ENCODE measurements at places on chromosomes 11 and 22. TPM values are rescaled to one million over a fixed set of nuclear protein-coding genes. Genes with fewer than 3 reads are reported as not detected.

DNA sequence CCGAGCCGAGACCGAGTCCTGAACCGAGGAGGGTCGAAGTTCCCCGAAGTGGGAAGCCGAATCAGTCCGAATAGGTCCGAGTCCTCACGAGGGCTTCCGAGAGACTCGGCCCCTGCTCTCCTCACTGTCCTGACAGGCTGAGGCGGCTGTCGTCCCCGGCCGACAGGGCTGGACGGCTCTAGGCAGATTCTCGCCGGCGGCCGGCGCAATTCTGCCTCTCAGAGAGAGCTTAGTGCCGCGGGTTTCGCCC, 191 bp upstream of the DEAF1 start:
- no peak for DNase-seq

- no peak for DNase-seq
Observed at GRCh38 chr11:9596926-9597464, 23.5 kb downstream of the WEE1 start.

DNA sequence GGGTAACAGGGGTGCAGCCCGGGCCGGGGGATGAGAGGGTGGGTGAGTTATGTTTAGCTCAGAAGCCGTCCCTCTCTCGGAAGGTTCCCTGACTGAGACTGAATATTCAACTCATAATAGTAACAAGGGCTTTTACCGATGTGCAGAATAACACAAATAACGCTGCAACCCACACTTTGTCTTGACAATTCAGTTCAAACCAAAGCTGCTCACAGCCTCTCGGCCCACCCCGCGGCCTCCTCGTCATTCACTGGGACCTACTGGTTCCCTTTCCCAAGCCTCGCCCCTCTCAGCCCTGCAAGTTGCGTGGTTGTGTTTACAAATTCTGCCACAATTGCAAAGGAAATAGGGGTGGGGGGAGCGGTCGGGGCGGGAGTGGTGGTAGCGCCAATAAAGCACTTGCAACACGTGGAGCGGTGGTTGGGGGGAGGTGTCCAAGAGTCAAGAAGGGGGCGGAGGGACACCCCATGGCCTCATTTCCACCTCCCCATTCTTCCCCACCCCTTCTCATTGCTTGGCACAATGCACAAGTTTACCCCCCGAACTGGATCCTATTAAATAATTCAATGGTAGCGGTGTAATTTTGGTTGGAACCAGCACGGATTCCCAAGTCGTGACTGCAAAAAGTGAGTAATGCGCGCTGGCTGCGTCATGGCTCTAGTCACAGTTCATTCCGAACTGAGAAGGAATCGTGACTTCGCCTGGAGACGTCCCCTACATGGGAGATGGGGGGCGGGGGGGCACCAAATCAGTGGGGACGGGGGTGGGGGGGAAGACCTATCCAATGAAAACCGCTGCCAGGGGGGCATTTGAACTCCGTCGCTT, 102.0 kb upstream of the HSD17B12 start:
- DNase-seq, result no peak

Gene SLC22A25
- polyA plus RNA-seq, result not detected

DNA sequence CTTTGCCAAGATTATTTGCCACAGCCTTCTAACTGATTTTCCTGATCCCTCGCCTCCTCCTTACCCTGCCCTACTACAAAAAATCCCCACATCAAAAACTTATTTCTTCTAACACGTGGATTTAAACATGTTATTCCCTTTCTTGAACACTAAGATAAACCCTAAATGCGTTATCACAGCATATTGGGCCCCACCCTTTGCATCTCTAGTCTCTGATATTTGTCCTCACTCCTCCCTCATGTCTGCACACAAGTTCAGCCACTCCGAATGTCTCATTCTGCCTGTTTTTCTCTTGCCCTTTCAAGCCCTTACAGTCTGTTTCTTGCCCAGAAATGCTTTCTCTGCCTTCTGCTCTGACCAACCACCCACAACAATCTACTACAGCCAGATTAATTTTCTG, 10.6 kb upstream of the ACER3 start:
- no peak for DNase-seq

GRCh38 chr11:115910379-115910778, 406.2 kb upstream of the CADM1 start:
- no peak for DNase-seq

GRCh38 chr11:129374993-129375750, 476 bp upstream of the BARX2 start:
- DNase-seq, result peak; percentile 35

Gene FGF3
- polyA plus RNA-seq, result not detected

Gene ZNF214
- polyA plus RNA-seq, result 8.2 TPM

DNA sequence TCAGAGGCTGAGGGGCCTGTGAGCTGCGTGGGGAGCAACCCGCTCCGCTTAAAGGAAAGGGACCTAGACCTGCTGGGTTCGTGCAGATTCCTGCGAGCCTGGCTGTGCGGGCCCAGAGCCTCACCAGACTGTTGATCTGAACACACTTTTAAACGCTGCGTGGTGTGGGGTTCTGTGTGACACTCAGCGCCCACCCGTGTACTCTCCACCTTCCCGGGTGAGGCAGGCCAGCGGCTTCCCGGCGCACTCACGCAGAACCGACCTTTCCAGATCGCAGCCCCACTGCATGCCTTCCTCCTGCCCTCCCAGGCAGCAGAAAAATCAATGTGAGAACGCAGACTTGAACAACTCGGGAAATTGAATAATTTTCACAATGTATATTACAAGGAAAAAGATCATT, 388.6 kb downstream of the TBC1D22A start:
- no peak for DNase-seq

GRCh38 chr11:19968860-19969259, 191.4 kb downstream of the DBX1 start:
- no peak for DNase-seq

GRCh38 chr11:48004456-48004855, 24.1 kb downstream of the PTPRJ start:
- DNase-seq, result no peak

DNA sequence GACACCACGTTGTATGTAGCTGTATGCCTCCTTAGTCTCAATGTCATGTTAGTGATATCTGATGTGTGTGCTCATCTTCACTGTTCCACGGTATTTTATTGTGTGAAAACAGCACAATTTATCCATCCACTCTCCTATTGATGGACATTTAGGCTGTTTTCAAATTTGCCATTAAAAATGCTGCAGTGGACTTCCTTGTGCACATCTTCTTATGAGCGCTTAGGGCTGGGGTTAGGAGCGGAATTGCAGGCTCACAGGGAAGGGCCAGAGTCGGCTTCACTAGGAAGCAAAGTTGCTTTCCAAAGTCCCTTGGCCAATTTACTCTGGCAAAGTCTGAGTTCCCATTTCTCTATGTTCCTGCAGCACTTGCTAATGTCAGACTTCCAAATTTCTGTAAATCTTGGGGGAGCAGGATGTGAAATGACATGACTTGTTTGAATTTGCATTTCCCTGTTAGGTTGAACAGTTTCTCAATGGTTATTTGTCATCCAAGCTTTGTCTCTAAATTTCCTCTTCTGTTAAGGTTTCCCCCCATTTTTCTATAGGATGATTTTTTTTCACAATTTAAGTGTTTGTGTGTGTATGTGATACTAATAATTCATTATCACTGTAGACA, 75.4 kb downstream of the MYEOV start:
- no peak for DNase-seq

Gene C11orf42
- 28.9 TPM for polyA plus RNA-seq

GRCh38 chr22:38632528-38632927, 23.7 kb downstream of the FAM227A start:
- DNase-seq, result no peak

Gene SCT
- 1.5 TPM for polyA plus RNA-seq

Gene E2F8
- 5.3 TPM for polyA plus RNA-seq

Gene KDELR3
- polyA plus RNA-seq, result 10.4 TPM

GRCh38 chr11:116059919-116060318, 555.7 kb upstream of the CADM1 start:
- DNase-seq, result no peak

DNA sequence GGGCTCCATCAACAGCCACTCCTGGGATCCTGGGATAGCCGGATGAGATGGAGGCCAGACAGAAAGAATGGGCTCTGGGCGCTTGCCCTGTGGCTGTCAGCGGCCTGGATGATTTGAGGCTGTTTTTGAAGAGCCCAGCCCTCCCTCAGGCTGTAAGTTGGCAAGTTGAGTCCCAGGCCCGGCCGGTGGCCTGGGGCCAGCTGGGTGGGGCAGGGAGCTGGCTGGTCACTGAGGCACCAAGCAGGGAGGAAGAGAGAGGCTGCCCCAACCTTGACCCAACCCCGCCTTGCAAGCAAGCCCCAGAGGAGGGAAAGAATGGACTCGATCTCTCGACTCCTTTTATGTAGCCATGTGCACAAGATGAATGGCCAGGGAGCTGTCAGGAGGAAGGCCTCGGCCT, 34.9 kb downstream of the RIBC2 start:
- no peak for DNase-seq

Gene NNMT
- polyA plus RNA-seq, result 38.8 TPM

Gene INPP5J
- polyA plus RNA-seq, result 5.2 TPM

DNA sequence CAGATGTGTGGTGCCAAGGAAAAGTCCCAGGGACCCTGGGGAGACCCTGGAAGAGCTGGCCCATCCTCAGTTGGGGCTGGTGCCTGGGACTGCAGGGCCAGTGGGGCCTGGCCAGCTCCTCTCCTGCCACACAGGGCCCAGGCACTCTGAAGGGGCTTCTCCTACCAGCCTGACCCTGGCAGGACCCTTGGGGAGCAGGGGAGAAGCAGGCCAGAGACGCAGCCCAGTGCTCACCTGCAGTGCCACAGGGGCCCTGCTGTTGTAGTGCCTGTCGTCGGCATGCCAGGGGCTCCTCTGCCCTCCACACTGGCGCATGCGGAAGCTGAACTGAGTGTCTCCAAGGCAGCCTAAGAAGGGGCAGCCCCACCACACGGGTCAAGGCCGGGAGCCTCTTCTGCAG, 9.1 kb downstream of the DENND6B start:
- no peak for DNase-seq

Gene ZW10
- polyA plus RNA-seq, result 30.5 TPM

DNA sequence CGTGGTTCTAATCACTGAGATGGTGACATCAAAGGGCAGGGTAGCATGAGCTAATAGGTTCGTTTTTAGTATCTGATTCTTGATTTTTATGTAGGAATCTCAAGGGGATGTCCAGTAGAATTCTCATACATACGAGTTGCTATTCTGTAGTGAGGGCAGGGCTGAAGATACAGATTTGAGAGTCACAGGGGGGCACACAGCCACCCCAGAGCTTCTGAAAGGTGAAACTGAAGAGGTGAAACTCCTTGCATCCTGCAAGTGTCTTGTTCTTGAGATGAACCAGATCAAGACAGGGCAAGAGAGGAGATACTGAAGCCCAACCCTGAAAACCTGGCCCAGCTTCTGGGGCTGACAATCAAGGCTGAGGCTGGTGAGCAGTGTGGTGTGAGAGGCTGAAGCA, 35.6 kb upstream of the TMEM123 start:
- no peak for DNase-seq

- DNase-seq, result no peak
Observed at GRCh38 chr11:120561286-120561685, 49.7 kb downstream of the GRIK4 start.

- DNase-seq, result no peak
Observed at GRCh38 chr22:44888491-44889254, 121.1 kb downstream of the PHF21B start.

GRCh38 chr11:86370922-86371594, 3.6 kb upstream of the CCDC81 start:
- DNase-seq, result no peak

GRCh38 chr11:9399466-9399865, 15.0 kb downstream of the IPO7 start:
- DNase-seq, result no peak

DNA sequence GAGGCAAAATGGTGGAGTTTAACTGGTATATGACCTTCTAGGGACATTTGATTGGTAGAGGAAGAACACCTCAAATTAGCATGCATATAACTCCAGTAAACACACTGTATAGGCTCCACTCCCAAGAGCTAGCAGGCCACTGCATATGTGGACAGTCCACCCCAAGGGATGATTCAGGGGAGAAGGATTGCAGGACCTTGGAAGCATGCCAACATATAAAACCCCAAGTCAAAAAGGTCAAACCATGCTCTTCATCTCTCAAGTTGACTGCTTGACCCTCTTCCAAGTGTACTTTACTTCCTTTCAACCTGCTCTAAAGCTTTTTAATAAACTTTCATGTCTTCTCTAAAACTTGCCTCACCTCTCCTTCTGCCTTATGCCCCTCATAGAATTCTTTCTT, 459.9 kb upstream of the CCDC179 start:
- no peak for DNase-seq

Gene TBX1
- 18.1 TPM for polyA plus RNA-seq

Gene TEX12
- polyA plus RNA-seq, result 21.8 TPM

- no peak for DNase-seq
Observed at GRCh38 chr11:15981292-15981691, 375.1 kb downstream of the SOX6 start.

DNA sequence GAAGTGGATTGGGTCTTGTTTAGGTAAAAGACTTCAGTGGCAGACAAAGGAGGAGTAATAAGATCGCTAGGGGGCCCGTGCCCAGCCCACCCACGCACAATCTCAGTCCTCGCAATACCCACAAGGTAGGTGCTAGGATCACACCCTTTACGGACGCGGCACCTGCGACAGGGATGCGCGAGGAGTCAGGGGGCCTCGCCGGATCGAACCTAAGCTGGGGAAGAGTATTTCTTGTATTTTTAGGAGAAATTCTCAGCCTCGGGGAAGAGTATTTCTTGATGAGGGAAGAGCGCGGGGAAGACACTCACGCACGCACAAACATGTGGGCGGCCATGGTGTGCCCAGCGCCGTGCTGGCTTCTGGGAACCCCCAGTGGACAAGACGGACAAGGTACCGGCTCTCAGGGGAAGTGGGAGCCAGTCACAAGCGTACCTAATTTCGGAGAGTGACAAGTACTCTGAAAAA, 745 bp upstream of the FAM118A start:
- DNase-seq, result no peak

Gene DESI1
- 103 TPM for polyA plus RNA-seq

DNA sequence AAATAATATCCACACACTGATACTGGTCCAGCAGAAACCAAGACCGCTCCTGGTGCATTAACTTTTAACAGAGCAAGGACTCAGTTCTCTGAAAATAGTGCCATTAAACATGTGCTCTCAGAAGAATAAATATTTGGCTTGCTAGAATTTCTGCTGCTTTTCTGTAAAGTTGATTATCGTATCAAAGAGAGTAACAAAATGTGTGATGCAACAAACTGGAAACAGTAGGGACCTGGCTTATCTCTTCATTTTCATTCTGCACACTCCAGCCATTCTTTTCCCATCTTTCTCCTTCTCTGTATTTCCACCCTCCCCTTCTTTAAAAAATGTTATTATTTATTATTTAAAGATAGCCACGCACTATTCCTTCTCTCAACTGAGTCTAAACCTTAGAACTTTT, 43.9 kb downstream of the WT1 start:
- DNase-seq, result no peak

GRCh38 chr11:68471360-68472340, 11.1 kb downstream of the PPP6R3 start:
- no peak for DNase-seq

Gene HPX
- 3.1 TPM for polyA plus RNA-seq

Gene SLC17A6
- polyA plus RNA-seq, result 0.08 TPM

GRCh38 chr11:46210133-46210636, 67.3 kb upstream of the CREB3L1 start:
- DNase-seq, result no peak

DNA sequence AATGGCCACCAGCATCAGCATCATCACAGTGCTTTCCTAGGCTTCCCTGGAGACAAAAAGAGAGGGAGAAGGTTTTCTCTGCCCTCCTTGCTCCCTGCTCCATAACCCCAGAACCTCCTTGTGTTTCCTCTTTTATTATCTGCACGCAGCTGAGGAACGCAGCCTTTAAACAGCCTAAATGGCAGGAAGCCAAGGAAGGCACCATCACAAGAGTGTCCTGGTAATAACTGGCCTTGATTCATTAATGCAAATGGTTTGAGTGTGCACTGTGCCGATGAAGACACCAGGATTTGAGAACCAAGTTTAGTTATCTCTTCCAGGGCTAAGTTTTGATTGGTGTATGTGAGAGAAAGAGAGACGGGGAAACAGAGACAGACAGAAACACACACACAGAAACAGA, 29.4 kb upstream of the DRD2 start:
- peak; percentile 26 for DNase-seq

Data from testis (tissue), 5 donors.